ENCODE measurements at places on chromosomes 12 and 14.
A peak's percentile ranks its signal among the peaks of the same experiment; 100 is the strongest.

GRCh38 chr12:13200841-13201240 lies 4.3 kb downstream of the EMP1 start:
- no peak for DNase-seq

DNA sequence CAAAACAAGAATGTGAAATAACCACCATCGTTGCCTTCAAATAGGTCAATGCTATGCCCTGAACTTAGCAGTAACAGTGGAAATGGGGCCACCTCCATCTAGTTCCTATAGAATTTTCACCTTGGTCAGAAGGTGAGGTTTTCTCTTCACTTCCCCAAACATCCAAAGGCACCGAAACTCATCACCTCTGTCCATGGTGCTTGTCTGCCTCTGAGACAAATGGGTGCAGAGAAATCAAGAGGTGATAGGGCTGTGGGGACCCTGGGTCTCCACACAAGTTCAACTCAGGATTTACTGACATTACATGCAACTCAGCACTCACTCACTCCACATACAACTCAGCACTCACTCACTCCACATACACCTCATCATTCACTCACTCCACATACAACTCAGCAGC lies 26.2 kb upstream of the TMEM132C start:
- no peak for DNase-seq

- DNase-seq = no peak
Measured at GRCh38 chr14:90676356-90676755, 139.9 kb downstream of the TTC7B start.

- DNase-seq = no peak
Measured at GRCh38 chr12:6367065-6367968, 8.0 kb downstream of the SCNN1A start.

DNA sequence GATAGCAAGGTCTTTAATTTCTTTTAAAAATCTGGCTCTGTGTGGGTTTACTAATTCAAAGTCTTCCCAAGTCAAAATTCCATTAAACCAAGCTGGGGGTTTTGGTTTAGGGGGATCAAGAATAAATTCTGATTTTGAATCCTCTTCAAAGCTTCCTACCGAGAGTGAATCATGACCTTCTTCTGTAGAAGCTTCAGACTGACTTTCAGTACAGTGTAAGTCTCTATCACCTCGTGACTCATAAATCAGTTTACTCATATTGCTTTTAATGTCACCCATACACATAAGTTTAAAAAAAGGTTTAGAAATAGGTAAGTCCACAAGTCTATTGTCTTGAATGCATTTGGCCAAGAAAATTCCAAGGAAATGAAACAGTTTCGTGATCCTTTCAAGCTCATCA lies 80.6 kb upstream of the STRN3 start:
- no peak for DNase-seq

GRCh38 chr14:86574778-86575129 lies 1044.8 kb downstream of the FLRT2 start:
- no peak for DNase-seq

- no peak for DNase-seq
Measured at GRCh38 chr12:108234158-108234557, 105.0 kb downstream of the CMKLR1 start.

- no peak for DNase-seq
Measured at GRCh38 chr12:107632246-107632645, 53.4 kb upstream of the PWP1 start.

DNA sequence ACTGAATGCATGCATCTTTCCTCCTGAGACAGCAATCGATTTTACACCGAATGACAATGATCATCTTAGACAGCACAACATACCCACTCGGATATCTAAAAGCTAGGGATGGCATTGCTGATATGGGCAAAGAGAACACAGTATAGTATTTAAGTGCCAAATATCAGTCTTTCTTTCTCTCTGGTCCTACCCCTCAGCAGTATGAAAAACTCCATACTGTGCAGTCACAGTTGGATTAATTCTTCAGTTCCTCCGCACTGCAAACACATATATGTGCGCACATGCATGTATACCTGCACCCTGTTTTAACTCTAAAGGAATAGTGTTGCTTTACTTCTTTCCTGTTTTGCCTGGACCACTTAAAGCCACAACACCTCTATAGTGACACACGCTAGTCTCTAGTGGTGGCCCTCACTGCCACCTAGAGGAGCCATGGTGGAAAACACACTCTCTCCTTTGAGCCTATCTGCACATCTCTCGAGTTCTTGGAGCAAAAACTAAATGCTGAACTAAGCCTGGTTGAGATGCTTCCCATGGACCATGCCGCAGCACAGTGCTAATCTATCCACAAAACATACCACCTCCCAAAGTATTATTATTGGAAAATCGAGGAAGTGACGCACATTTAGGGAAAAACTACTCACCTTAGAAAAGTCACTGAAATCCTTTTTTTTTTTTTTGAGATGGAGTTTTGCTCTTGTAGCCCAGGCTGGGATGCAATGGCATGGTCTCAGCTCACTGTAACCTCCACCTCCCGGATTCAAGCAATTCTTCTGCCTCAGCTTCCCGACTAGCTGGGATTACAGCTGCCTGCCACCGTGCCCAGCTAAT lies 11.9 kb downstream of the TMEM52B start:
- no peak for DNase-seq

DNA sequence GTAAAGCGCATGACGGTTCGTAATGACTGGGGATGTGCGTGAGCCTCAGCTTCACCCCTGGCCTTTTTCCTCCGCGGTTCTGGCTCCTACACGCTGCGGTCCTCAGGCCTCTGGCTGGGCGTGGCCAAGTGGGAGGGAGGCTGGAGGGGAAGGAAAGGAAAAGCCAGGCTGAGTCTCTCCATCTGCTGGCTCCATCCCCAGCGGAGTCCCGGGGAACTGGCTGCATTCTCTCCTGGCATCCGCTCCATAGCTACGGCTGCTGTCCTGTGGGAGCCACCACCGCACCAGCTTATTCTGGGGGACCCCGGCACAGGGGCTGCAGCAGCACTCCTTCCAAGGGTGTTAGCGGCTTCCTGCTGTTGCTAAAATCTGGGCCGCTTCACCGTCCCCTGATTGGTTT lies 68.2 kb upstream of the SLC24A4 start:
- no peak for DNase-seq

- no peak for DNase-seq
Measured at GRCh38 chr12:47870175-47870781, 34.5 kb downstream of the VDR start.

DNA sequence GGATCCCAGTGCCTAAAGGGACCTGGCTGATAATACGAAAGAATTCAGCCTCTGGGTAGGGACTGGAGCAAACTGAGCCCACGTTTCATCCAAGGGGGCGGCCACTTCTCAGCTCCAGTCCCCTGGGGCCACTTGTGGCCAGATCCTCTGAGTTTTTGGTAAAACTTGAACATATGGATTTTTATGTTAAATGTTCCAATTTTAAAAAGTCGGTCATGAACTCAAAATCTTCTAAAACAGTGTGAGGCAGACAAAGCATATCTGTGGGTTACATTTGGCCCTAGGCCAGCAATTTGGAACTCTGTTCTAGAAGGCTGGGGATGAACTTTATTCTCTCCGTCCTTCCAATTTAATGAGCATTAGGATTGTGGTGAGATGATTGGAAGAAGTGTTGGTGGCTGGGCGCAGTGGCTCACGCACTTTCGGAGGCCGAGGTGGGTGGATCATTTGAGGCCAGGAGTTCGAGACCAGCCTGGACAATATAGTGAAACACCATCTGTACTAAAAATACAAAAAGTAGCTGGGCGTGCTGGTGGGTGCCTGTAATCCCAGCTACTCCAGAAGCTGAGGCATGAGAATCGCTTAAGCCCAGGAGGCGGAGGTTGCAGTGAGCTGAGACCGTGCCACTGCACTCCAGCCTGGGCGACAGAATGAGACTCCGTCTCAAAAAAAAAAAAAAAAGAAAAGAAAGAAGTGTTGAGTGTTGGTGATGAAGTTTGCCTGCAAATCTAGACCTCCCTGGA lies 3.0 kb upstream of the PPP1CC start:
- DNase-seq = no peak

DNA sequence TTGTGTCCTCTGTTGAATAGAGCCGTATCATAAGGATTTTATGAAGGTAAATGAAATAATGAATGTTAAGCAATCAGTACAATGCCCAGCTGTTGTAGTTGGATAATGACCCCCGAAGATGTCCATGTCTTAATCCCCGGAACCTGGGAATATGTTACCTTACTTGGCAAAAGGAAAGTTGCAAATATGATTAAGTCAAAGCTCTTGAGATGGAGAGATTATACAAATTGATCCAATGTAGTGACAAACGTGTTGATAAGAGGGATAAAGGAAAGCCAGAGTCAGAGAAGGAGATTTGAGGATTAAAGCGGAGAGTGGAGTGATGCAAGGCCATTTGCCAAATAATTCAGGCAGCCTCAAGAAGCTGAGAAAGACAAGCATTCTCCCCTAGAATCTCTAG lies 19.2 kb upstream of the MGAT4C start:
- no peak for DNase-seq

- DNase-seq = no peak
Measured at GRCh38 chr12:104496336-104496735, 39.6 kb downstream of the CHST11 start.

DNA sequence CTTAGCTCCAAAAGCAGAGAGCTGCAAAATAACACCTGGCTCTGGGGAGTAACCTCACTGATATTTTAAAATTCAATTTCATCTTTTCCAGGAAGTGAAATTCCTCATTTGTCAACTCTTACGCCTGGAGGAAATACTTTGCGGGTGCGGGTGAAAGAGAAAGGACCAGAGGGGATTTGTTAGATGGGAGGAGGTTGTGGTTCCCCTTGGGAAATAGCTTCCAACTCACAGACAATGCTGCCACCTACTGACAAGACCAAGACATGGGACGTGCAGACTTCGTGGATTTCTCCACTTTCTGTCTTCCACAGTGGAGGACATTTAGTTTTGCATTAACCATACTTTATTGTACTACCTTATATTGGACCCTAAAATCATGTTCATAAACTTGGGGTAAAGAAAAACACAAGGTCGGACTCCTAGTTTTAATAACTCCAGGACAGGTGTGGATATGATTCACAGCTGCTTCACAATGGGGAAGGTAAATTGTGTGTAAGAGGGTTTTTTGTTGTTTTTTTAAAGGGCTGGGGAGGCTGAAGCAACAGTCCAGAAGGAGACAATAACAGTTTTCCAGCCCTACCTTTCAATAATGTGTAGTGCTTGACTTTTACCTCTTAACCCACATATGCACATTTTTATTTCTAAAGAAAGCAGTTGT lies 10.8 kb downstream of the FBXL14 start:
- DNase-seq = no peak

GRCh38 chr14:94888121-94888520 lies 118.2 kb upstream of the GSC start:
- no peak for DNase-seq

DNA sequence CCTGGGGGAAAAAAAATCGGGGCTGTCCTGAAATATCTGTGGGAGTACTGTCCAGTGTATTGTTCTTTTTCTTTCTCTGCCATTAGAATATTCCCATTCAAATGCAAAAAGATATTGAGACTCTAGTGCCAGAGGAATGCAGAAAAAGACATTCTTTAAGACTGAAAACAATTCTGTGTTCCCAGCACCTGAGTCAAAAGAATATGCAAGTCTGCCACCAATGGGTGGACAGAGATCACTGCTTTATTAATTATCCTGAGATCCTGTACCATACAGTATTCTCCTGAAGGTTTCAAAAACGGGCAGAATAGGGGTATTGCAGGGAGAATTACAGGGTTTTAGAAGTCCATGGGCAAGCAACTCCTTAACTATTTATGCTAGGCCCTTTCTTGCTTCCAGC lies 361.8 kb downstream of the C12orf50 start:
- no peak for DNase-seq

- DNase-seq = no peak
Measured at GRCh38 chr14:25588751-25589150, 538.8 kb upstream of the STXBP6 start.

- DNase-seq = no peak
Measured at GRCh38 chr12:93361151-93361919, 16.4 kb upstream of the NUDT4 start.

DNA sequence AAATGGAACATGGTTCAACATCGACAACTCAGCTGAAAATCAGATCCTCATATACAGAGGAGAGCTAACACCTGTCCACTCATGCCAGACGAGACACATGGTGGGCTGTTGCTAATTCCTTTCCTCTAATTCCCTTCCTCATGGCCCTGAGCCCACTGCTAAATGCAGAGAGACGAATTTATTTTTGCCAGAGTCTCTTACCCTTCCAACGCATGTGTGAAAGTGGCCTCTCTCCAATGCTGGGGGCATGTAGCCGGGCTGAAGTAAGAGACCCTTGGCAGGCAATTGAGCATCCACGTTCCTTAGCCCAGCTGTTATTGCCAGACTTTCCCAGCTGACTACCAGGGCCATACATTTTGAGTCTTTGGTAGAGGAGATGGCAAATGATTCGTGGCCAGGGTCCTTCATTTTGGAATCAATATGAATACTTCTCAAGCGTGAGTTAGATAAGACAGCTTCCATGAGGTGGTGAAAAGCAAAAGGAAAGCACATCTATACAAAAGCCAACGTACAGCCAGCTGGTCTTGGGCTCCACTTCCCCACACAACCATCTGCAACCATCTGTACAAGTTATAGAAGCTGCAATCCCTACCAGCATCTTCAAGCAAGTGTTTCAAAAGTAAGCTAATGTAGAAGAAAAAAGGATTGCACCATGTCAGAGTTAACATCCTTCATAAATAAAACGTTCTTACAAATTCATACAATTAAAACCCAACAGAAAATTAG lies 28.6 kb downstream of the CORO1C start:
- no peak for DNase-seq

DNA sequence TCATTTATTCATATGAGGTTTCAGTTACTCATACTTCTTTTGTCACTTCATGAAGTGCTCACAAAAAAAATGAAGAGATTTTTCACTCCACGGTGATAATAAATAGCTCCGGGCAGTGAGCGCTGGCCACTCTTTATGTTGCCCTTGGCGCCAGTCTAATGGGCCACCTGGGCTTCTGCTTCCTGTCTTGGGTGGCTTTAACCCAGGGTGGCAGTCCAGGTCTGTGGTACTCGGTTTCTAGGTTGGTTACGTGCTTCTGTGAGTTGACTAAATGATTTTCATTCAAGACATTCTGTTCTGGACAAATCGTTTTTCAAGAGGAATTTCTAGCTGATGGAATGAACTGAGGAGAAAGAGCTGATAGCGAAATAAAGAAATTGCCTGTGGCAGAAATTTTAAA lies 34.6 kb upstream of the NID2 start:
- no peak for DNase-seq

GRCh38 chr12:28800129-28800528 lies 348.9 kb upstream of the FAR2 start:
- no peak for DNase-seq

- no peak for DNase-seq
Measured at GRCh38 chr14:37588956-37589714, 5.9 kb downstream of the FOXA1 start.

GRCh38 chr12:101299931-101300330 lies 20.0 kb downstream of the UTP20 start:
- no peak for DNase-seq

- DNase-seq = no peak
Measured at GRCh38 chr14:75495882-75496281, 26.4 kb upstream of the BATF start.

DNA sequence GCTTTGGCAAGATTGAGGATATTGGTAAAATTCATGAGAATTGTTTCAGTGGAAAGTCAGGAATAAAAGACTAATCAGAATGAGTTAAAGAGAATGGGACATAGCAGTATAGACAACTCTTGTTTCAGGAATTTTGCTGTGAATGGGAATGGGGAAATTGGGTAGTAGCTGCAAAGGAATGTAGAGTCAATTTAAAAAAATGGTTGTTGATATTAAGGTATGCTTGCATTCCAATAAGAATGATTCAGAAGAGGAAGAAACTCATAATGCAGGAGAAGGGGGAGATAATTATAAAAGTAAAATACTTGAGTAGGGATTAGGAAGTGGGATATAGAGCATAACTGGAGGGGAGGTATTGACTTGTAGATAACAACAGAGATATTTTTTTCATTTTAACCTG lies 40.7 kb downstream of the MNAT1 start:
- DNase-seq = peak; percentile 36

All from AG04449 (cell line).